ENCODE measurements at places on chromosomes 12 and 14.

DNA sequence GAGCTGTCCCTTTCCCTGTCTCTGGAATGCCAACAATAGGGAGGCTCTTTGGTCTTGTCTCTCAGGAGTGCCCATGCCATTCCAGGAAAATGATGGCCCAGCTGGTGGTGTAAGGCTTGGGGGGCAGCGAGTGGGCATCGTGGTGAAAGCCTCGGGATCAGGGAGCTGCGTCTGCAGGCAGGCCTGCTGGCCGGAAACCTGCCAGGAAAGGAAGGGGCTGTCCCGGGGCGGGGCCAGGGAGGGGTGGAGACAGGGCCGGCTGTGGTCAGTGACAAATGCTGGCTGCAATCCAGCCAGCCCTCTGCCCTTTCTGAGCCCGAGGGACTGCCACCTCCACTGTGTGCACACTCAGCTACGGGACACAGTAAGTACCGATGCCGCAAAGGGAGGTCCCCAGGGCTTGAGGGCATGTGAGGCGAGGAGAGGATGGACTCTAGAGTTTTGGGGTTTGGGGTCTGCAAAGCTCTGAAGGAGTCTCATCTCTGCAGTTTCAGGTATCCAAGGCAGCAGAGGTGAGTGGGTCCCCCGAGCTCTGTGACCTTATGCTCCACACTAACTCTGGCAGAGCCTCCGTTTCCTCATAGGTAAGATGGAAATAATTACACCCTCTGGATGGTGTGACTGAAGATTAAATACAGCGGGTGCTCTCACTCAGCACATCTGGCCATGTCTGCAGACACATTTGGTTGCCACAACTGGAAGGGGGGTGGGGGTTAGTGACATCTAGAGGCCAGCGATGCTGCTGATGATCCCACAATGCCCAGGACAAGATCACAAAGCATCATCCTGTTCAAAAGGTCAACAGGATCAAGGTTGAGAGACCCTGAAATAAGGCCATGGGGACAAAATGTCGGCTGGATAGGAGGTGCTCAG is at the start of gene SERPINA5:
SERPINA5 (plus strand) TSS at position 300 of the 873 bp plus-strand sequence. CDS start 5,937 bp downstream, outside the sequence.
- DNase-seq, result no peak

- no peak for DNase-seq
Observed at GRCh38 chr14:68897559-68898155, 81.4 kb downstream of the ACTN1 start.

- DNase-seq, result no peak
Observed at GRCh38 chr14:48936849-48937248, 649.3 kb downstream of the RPS29 start.

DNA sequence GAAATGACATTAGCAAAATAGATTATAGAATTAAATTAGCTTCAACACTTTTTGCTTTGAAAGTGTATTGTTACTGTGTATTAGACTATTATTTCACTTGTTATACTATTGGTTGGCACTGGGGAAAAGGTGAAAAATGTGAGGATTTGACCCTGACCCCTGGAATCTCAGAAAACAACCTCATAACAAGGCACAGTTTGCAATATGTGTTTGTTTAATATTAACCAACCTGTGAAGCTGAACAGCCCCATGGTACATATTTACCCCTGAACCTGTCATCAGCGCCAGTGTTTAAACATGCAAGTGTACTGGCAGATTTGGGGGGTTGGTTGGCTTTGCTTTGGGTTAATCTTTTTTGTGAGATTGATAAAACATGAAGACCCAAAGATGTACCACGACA is 11.7 kb downstream of the SLC38A4 start:
- DNase-seq, result peak; percentile 59

DNA sequence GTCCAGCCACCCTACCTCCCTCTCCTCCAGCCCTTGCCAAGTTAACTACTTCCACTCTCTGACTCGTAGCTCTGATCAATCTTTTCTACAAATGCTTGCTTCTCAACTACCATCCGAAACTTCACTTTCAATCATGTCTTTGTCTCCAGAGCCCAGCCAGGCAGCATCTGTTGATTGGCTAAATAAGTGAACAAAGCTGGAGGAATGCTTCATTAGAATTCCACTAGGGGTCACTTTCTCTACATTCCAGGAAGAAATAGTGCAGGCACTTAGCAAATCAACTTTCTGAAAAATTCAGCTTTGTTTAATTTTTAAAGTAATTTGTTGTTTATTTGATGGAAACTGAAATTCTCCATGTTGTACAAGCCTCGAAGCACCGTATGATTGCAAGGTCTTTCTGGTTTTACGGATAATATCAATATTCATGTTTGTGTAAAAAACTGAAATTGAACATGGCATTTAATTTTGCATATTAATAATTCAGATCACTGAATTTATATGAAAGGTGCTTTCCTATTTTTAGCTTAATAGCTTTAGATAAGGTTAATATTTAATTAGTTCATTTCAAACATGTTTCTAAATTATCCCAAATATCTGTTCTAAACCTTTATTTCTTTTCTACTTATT is 32.4 kb upstream of the HELB start:
- DNase-seq, result peak; percentile 69

GRCh38 chr12:131850856-131851559 is 22.8 kb downstream of the MMP17 start:
- DNase-seq, result peak; percentile 91

GRCh38 chr14:49306152-49306751 is 279.9 kb downstream of the RPS29 start:
- peak; percentile 64 for DNase-seq

- DNase-seq, result no peak
Observed at GRCh38 chr12:15754233-15754632, 35.0 kb downstream of the EPS8 start.

- peak; percentile 59 for DNase-seq
Observed at GRCh38 chr12:22064968-22065367, 18.9 kb downstream of the CMAS start.

- no peak for DNase-seq
Observed at GRCh38 chr14:87005280-87005679, 987.7 kb downstream of the GALC start.

- peak; percentile 91 for DNase-seq
Observed at GRCh38 chr12:75944097-75944904, 87.3 kb downstream of the PHLDA1 start.

Measured in DMS53 (cell line).